ENCODE measurements at places on chromosomes 2 and 18.

DNA sequence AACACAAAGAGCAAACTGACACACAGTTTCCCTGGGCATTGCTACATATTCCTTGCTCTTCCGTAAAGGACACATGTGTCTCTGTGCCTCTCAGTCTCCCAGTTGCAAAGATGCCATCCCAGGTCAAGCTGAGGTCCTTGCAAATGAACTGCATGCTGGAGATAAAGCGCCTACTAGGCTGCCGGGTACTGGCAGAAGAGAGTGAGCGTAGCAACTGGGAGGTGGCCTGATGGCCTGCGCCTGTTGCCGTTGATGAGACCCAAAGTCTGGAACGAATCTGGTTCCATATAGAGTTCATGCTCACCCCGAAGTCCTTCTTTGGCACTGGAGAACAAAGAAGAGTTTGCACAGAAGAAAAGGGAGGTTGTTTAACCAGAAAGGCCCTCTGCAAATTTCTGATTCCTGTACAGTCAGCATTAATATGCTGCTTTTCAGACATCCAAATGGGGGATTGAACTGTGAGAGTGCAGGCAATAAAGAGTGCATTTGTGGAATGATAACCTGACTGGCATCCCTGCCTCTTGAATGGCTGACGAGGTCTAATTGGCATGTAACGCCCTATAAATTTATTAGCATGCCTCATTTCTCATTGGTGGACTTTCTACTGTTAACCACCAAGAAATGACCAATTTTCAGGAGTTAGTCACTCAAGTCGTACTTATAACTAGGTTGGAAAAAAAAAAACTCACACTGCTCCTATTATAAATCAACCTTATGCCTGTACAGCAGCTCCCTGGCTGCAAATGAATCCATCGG, 78.7 kb downstream of the GBX2 start:
- DNase-seq = peak; percentile 1

DNA sequence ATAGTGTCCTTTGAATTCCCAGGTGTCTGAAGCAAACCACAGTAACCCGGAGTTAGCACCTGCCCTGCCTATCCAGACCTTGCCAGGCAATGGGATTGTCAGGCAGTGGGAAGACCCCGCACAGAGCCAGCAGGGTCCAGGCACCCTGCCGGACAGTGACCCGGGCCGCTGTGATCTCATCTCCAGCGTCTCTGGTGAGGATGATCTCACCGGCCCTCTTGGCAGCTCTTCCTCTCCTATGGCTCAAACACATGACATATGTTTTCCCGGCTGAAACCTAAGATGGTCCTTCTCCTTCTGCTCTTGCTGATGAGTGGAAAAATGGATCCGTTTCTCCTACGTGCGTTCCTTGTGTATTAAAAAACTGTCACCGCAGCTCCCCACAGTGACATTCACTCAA, 75.1 kb downstream of the ACOXL start:
- peak; percentile 76 for DNase-seq

GRCh38 chr2:192195548-192196418, 1.1 kb upstream of the TMEFF2 start:
- peak; percentile 16 for DNase-seq

GRCh38 chr2:180604077-180604476, 376.3 kb upstream of the UBE2E3 start:
- DNase-seq = peak; percentile 32

DNA sequence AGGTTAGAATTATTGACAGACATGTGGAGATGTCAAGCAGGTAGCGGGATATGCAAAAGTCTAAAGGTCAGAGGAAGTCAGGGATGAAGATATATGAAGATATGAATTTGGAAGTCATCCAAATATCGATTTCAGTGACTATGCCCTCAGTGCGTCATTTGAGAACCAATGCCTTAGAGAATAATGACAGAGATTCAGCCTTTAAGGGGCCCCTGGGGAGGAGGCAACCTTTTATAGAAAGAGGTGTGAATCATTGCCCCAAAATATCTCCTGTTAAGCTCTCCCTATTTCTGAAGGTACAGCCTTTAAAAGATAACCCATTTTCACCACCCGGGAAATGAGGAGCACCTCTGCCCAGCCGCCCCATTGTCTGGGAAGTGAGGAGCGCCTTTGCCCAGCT, 223.4 kb downstream of the NCKAP5 start:
- DNase-seq = no peak

DNA sequence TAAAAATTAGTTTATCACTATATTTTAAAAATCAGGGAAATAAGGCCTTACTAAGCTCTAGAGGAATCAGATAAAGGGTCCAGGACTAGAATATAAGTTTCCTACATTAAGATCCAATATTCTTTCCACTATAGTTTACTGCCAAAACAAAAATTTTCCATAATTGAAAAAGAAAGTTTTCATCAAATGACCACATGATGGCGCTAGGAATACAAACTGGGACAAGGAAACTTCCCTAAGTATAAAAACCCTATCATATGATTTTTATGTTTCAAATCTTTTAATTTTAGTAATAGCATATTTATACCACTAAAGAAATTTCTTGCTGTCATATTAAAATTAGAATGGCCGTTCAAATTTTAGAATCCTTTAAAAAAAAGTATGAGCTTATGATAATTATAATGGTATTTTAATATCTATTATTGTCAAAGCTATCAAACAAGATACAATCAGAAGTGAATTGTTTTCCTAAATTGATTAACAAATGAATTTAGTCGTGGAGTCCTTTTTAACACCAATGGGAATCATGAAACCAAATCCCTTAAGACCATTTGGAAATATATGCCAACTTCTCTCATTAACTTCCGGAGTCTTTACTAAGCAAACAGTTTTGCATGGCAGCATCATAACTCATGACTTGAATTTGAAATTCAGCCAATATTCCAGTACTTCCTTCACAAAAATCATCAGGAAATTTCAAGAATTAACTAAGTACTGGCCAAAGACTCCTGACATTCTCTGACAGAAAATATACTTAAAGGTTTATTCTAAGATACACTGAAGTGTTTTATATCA, 70.3 kb downstream of the SCN1A start:
- peak; percentile 52 for DNase-seq

- DNase-seq = peak; percentile 78
Measured at GRCh38 chr2:54041135-54041534, 70.3 kb upstream of the PSME4 start.

GRCh38 chr2:168244318-168244717, 3.1 kb downstream of the STK39 start:
- DNase-seq = no peak

DNA sequence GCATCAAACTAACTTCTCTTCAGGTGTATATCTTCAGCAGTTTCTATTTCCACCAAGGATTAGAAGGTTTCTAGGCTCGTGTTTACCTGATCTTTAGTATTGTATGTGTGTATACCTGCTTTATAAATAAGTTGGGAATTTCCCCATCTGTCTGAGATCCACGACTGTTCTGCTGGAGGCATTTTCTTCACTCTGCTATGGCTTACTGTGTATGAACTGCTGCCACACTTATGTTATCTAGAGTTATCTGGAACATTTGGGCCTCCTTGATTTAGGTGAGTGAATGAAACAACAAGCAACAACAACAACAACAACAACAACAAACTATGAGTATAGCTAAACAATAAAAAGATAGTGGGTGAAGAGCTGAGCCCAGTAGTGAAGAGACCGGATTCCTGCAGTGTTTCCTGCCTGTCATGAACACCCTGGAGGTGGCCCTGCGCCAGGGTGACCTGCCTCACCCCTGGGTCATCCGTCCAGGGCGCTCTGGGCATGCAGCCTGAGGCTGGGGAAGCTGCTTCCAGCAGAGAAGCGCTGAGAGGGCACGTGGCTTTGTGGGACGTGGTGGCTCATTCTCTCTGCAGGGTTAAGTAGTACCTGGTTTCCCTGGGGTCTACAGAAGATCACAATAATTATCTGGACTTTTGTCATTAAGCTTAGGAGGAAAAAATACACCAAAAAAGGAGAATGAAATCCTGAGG, 56.1 kb upstream of the GATA6 start:
- no peak for DNase-seq

DNA sequence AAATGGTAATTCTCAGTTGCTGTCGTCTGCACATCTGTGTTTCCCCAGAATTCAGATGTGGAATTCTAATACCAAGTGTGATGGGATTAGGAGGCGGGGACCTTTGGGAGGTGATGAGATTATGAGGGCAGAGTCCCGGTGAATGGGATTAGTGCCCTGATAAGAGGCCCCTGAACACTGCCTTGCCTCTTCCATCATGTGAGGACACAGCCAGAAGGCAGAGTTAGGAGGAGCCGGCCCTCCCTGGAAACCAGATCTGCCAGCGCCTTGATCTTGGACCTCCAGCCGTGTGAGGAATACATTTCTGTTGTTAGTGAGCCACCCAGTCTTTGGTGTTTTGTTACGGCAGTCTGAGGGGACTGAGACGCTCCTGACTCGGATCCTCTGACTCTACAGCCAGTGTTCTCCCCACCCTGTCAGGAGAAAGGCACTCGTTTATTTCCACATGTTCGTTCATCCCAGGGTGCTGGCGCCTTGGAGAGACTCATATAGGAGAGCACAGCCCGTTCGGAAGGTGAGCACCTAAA, 395.0 kb downstream of the ZNF516 start:
- no peak for DNase-seq

- DNase-seq = no peak
Measured at GRCh38 chr2:21924640-21925285, 801.0 kb downstream of the TDRD15 start.

DNA sequence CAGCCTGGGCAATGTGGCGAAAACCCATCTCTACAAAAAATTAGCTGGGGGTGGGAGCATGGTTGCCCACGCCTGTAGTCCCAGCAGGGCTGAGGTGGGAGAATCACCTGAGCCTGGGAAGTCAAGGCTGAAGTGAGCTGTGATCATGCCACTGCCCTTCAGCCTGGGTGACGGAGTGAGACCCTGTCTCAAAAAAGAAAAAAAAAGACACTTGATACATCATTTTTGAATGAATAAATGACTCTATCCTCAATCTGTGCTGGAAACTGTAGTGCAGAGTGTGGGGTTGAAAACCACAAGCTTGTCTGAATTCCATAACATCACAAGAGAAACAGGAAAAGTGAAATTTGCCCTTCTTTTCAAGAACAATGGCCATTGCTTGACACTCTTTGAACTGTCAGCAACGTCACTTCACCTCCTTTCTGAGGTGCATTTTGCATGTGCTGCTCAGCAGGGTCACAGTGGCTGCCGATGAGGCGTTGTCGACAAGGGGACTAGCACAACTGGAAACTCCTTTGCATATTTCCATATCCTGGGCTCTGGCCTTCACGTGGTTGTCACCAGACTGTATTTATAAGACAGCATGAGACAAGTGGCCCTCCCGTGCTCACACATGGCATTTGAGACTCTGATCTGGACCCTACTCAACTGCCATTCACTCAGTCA, 54.2 kb downstream of the DDX1 start:
- no peak for DNase-seq

DNA sequence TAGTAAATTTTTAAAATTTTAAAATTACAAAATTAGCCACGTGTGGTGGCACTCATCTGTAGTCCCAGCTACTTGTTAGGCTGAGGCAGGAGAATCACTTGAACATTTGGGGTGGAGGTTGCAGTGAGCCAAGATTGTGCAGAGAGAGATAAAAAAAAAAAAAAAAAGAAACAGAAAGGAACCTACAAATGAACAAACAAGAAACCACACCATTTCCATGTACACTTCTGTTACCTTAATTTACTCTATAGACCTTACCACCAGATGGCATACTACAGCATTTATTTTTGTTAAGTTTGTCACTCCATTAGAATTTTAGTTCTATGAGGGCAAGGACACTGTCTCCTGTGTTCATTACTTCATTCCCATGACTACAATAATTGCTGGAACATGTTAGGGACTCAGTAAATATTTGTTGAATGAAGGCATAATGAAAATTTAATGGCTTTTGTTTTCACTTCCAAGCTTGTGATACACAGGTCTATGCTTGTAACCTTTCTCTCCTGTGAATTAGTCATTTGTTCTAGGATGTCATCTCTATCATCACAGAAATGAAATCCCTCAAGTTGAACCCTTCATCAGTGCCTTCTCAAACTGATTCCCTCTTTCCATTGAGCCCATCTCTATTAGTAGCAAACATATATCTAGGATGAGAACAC, 76.0 kb downstream of the ARHGAP15 start:
- DNase-seq = peak; percentile 11

- no peak for DNase-seq
Measured at GRCh38 chr2:222751821-222752719, 80.6 kb downstream of the MOGAT1 start.

DNA sequence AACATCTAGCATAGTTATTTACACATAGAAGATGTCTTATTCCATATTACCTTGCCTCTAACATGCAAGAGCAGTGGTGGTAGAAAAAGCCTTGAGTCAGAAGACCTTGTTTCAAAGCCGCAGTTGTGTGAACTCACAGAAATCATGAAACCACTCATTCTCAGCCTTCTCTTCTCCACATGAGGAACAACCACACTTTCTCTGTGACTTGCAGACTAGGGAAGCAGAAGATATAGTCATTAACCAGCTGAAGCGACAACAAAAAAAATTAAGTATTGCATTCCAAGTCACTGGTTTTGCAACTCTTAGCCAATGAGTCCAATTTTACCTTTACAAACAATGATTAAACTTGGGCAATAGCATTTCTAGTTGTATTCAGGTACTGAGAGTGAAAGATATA, 19.0 kb downstream of the TWSG1 start:
- DNase-seq = no peak

DNA sequence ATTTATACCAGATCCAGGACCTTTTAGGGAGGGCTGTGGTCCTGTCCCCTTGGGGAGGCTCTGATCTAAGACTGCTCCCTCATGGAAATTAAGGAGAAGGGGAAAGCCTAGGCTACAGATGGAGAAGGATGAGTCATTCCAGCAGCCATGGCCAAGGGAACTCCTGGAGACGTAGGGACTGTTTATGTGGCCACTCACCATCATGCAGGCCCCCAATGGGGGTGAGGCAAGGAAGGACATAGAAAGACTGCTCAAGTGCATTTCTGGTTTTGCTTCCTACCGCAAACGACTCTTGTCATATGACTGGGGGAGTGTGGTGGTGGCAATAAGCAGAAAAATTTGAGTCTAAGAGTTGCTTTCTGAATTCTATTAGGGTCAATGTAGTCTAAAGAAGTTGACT, 54.0 kb upstream of the CYP1B1 start:
- peak; percentile 68 for DNase-seq

Data from fibroblast of mammary gland (primary cell).